ENCODE measurements at places on chromosomes 5 and 9.

- no peak for ATAC-seq
These were observed 678 bp upstream of the KIF12 start for GRCh38 chr9:114099669-114100270.

DNA sequence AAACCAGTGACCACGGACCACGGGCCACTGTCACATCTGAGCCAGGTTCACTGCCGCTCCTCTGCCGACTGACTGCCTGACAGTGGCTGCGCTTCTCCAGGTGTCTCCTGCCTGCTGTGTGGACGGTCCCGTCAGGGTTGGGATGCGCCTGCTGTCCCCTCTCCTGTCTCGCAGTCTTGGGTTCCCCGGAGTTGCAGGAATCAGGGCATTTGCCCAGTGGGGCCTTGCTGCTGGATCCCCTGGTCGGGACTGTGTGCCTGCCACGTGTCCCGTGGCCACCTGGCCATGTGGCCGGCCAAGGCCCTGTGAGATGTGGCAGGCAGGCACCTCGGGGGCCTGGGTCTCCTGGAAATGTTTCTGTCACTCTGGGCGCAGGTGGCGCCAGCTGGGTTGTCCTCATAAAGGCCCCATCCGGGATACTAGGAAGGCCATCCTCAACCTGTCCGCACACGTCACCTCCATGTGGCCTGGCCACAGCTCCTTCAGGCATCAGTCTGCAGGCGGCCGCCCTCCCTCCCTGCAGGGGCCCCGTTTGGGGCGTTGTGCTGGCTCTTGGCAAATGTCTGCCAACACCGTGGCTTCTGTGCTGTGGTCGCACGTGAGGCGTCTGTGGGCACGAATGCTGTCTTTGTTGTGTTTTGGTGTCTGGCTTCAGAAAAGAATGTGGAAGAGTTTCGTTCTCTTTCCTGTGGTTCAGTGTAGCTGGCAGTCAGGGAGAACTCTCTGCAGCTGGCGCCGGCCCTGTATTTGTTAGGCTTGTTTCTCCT lies 6.4 kb upstream of the TOR4A start:
- no peak for ATAC-seq

DNA sequence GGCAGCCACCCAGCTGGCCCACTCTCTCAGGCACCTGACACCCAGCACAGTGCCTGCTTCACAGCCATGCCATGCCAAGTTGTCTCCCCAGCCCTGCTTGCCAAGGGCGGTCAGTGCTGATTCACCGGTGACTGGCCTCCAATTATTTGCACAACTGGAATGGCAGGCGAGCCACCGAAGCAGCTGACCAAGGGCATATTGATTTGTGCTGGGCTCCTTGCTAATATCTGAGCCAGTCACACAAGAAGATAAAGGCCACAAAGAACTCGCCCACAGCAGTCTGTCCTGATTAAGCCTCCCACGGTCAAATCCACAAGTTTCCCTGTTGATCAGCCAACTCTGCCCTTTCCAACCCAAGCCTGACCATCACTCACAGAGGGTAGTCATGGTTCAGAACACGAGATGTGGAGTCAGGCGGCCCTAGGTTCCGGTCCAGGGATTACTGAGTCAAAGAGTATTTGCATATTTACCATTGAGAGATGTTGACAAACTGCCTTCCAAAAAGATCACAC lies 6.4 kb upstream of the EEIG1 start:
- ATAC-seq = peak; percentile 64

GRCh38 chr5:90640484-90641059 lies 82.0 kb downstream of the ADGRV1 start:
- ATAC-seq = no peak

DNA sequence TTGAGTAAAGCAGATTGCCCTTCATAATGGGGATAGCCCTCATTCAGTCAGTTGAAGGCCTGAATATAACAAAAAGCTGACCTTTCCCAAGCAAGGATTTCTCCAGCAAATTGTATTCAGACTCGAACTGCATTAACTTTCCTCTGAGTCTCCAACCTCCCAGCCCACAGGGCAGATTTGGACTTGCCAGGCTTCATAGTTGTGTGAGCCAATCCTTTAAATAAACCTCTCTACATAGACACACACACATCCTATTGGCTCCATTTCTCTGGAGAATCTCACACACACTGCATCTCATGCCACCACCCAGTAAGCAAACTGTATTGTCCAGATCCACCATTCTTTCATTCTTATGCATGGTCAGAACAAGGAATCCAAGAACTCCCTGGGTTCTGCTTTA lies 225.1 kb downstream of the MPDZ start:
- ATAC-seq = no peak

DNA sequence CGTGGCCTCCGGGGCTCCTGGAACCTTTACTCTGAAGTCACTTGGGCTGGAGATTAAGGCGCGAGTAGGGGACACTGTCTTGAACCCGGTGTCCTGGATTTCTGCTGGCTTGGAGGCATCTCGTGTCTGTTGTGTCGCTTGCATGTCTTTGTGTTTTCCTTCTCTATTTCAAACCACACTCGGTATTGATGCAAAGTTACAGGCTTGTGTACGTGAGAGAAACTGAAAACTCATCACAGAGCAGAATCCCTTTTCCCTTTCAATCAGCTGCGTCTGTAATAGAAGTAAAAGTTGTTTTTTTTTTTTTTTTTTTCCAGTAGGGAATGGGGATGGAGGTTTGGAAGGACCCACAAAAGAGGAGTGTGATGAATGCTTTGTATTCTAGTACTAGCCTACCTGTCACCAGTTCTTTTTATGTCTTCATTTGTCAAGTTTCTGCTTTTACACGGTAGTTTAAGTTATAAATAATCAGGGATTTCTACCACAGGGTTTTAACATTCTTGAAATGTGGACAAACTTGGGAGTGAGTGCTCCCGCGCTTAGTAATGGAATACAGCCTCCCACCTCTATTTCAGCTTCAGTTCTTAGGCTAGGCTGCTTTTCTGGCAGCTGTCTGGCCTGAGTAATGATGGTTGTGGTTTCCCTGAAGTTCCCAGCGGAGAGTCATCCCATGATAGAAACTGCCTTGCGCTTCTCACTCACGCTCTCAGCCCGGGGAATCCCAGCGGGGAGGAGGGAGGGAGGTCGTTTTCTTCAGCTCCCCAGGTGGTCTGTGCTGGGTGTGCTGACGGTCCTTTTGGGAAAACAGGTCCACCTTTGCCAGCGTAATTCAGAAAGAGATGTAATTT lies 763 bp downstream of the TJP2 start:
- peak; percentile 39 for ATAC-seq
